ENCODE measurements at places on chromosomes 4 and X.

GRCh38 chrX:75968293-75968692 lies 183.2 kb upstream of the MAGEE2 start:
- DNase-seq = no peak

GRCh38 chr4:148800336-148800885 lies 358.2 kb upstream of the NR3C2 start:
- DNase-seq = no peak

GRCh38 chr4:177968817-177969442 lies 526.7 kb upstream of the AGA start:
- no peak for DNase-seq

DNA sequence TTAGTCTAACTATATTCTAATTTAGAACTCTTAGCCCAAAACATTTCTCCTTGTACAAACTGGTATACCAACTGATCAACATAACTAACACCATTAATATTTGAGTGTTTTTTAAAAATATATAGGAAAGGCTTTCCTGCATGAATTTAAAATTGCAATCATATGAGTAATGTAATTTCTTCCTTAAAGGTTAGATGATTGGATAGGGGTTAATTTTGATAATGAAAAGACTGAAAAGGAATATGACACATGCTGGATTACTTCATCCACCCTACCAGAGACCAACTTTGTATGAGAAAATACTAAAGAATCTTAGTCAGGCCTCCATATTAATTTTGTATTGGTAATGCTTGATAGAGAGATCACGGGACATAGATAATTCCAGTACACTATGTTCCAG lies 25.1 kb upstream of the PLS3 start:
- DNase-seq = no peak

DNA sequence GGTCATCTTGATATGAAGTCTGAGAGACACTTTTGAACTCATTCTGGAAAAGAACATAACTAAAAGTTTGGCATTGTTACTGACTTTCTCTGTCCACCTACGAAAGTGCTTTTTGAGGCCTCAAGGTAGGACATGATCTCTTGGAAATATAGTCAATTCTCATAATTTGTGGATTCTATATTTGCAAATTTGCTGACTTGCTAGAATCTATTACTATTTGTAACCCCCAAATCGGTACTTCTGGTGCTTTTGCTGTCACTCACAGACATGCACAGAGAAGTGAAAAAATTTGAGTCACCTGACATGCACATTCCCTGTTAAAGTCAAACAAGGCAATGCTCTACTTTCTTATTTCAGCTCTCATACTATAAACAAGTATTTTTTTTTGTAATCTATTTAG lies 35.6 kb downstream of the TSPAN7 start:
- no peak for DNase-seq

DNA sequence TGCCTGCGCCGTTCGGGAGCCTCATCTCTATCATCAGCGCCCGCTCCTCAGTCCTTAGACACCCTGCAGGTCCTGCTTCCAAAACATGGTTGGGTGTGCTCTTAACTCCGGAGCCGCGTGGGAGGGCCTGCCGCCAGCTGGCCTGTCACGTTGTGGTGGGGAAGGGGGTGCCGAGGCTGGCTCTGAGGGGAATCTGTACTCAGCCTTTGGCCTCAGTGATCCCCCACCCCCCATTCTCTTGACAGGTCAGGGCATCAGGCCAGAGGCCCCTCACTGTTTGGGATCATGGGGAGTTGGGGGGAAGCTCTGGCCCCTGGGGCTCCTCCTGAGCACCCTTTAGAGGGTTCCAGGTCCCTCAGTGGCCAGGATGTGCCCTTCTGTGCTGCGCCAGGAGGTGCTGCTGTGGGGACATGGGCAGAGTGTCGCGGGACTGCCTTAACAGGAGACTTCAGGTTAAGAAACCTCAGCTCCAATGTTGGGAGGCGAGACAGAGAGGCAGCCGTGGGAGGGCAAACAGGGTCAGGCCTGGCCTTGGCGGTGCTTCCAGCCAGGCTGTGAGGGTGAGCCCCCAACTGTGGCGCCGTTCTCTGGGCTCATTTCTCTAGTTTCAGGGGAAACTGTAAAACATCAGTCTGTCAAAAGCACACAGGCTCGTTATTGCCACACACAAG lies 33.5 kb downstream of the TRMT44 start:
- DNase-seq = no peak

GRCh38 chr4:159358226-159358625 lies 255.3 kb downstream of the RAPGEF2 start:
- no peak for DNase-seq
